ENCODE measurements at places on chromosomes 11 and 22.

- no peak overlapping the region for H3K27ac ChIP-seq
- no peak for DNase-seq
- no peaks in the 10 kb centered on the region for H3K36me3 ChIP-seq
- no peaks in the 10 kb centered on the region for H3K4me1 ChIP-seq
- no peak overlapping the region for H3K4me3 ChIP-seq
Measured at GRCh38 chr11:95500466-95500865, 269.5 kb upstream of the SESN3 start.

GRCh38 chr11:130165601-130166456 is 6.2 kb downstream of the ST14 start:
- H3K36me3 ChIP-seq: no peaks in the 10 kb centered on the region
- peaks cover 16% of the 10 kb centered on the region for H3K27me3 ChIP-seq
- H3K4me1 ChIP-seq: no peaks in the 10 kb centered on the region
- no peak overlapping the region for H3K4me3 ChIP-seq

DNA sequence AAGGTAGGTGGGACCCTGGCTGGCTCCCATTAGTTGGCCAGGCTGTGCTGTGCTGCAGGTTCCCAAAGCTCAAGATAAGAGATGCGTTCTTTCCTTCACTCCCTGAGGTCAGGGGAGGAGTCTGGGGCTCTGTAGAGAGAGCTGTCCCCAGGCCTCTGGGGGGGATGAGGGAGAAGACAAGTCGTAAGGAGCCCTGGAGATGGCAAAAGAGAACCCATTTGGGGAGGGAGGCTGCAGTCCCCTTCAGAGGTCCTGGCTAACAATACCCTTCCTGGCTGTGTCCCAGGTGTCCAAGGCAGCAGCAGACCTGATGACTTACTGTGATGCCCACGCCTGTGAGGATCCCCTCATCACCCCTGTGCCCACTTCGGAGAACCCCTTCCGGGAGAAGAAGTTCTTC is 916 bp downstream of the GNG3 start:
- H3K27me3 ChIP-seq: no peaks in the 10 kb centered on the region
- H3K4me3 ChIP-seq: peak overlapping the region; percentile 70
- H3K4me1 ChIP-seq: peaks cover 63% of the 10 kb centered on the region
- H3K36me3 ChIP-seq: peaks cover 10% of the 10 kb centered on the region
- DNase-seq: no peak

- DNase-seq: no peak
- no peak overlapping the region for H3K4me3 ChIP-seq
- no peak overlapping the region for H3K27ac ChIP-seq
- H3K4me1 ChIP-seq: no peaks in the 10 kb centered on the region
- peaks cover 5% of the 10 kb centered on the region for H3K27me3 ChIP-seq
- no peaks in the 10 kb centered on the region for H3K36me3 ChIP-seq
Measured at GRCh38 chr11:69861901-69862300, 42.7 kb upstream of the FGF3 start.

DNA sequence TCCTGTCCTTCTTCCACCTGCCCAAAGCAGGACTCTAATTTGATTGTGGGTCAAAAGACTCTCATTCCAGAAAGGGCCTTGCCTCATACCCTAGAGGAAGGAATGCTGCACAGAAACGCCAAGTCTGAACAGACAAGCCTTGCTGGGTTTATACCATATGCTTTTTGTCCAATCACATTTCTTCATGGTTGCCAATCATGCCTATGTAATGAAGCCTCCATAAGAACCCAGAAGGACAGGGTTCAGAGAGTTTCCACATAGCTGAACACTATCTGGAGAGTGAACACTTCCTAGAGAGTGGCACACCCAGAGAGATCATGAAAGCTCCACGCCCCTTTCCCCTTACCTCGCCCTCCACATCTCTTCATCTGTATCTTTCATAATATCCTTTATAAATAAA is 4.8 kb upstream of the SAA2 start:
- no peak overlapping the region for H3K27ac ChIP-seq
- no peak for DNase-seq
- H3K27me3 ChIP-seq: no peaks in the 10 kb centered on the region
- no peaks in the 10 kb centered on the region for H3K36me3 ChIP-seq
- H3K4me3 ChIP-seq: no peak overlapping the region

Measured in CD4-positive, alpha-beta memory T cell (primary cell).